WERI-Rb-1 (cell line): ENCODE measurements at places on chromosomes 3 and 15.
A peak's percentile ranks its signal among the peaks of the same experiment; 100 is the strongest.

DNA sequence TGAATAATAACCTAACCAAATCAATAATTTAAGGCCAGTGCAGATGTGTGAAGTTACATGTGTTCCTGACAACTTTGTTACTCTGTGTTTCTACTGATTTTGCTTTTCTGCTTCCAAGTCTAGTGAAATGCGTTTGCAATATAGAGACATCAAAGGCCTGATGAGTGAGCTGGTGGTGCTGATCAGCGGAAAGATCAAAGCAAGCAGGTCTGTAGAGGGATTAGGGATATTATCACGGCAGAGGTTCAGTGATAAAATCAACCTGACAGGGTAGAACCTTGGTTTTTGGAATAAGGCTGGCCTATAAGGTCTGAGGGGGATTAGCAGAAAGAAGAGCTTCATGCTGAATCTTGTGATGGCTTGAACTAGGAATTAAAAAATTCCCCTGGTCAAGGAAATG, 111.7 kb downstream of the EDEM1 start:
- no peak for DNase-seq

DNA sequence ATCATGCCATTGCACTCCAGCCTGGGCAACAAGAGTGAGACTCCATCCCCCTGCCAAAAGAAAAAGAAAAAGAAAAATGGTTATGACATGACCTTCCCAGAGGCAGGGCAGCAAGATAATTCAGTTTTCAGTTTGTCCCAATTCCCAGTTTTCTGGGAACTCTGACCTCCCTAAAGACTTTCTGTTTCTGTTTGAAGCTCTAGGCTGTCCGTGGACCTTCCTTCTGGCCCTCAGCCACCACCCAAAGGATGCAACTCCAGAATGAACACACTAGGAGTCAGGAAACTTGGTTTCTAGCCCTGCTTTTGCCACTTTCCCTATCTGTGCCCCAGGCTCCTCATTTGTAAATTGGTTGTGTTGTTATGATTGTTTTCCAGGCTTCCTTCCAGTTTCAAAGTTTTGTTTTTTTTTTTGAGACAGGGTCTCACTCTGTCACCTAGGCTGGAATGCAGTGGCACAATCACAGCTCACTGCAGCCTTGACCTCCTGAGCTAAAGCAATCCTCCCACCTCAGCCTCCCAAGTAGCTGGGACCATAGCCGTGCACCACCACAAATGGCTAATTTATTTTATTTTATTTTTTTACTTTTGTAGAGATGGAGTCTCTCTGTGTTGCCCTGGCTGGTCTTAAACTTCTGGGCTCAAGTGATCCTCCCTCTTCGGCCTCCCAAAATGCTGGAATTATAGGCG, 68.6 kb downstream of the CDC25A start:
- DNase-seq = no peak

DNA sequence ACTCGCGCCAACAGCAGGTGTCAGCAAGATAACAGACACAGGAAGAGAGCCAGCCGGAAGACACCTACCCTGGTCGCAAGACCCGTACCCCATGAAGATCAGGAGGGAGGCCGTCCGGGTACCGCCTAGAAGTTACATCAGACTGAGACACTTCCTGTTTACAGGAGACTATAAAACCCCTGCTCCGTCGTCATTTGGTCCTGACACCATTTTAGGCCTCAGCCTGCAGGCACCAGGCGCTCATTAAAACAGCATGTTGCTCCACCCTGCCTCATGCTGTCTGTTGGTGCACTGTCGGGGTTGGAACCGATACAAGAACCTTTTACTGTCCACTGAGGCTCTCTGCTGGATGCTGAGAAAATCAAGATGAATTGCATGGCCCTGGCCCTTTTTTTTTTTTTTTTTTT, 15.6 kb upstream of the PRTG start:
- DNase-seq = no peak

DNA sequence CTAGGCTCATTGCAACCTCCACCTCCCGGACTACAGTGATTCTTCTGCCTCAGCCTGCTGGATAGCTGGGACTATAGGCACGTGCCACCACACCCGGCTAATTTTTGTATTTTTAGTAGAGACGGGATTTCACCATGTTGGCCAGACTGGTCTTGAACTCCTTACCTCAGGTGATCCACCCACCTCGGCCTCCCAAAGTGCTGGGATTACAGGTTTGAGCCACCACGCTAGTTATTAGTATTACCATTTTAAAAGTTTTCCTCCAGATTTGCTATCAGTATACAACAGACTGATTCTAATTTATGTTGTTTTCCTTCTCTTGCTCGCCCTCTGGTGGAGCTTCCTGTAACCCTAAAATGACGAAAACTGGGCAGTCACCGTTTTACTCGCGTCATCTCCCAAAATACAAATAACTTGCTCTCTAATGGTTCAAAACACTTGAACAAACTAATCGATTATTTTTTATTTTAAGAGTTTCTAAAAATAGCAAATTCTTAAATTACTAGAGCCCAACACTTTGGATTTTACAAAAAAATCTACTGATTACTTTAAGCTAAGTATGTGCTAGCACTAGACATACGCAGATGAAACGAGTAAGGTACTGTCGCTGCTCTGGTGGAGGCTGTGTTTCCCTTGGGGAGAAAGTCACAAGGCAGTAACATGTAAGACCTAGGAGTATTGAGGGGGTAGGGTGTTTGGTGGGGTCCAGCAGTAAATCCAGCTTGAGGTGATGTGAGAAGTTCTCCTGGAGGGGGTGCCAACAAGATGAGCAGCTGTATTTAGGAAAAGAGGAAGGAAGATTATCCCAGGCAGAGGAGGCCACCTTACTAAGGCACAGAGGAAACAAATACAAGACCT, 203.3 kb downstream of the MBNL1 start:
- DNase-seq = peak; percentile 20

- DNase-seq = no peak
Measured at GRCh38 chr3:71407823-71408222, 175.7 kb downstream of the FOXP1 start.

DNA sequence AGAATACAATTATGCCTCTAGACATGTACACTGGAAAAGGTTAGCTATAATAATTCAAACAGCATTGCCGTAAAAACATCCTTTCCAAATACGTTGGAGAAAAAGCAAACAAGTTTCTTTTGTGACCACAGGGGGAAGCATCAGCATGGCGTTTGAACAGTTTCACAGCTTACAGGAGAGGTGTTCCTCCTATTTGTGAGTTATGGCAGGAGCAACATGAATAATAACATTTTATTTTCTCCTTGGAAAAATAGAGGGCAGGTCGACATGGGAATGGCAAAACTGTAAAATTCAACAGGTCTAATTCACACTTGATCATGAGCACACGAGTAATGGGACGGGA, 39.7 kb upstream of the GADL1 start:
- peak; percentile 32 for DNase-seq

DNA sequence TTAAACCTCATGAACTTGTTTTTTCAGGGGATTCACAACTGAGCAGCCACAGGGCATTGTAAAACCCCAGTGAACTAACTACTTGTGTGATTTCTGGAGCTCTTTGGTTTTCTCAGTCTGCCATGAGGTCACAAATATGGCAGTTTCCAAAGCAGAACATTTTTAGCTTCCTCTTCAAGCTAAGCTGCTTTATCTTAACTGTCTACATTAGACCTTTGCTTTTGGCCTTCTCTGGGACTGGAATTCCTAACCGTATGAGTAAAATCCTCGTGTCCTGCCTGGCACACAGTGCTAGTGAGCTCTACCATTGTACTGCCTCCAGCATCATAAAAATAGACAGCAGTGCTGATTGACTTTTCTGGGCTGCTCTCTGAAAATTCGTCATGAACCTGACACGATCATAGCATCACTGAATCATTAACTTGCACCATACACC, 22.1 kb downstream of the CDIN1 start:
- DNase-seq = no peak

GRCh38 chr3:120536642-120537041, 59.5 kb upstream of the NDUFB4 start:
- no peak for DNase-seq

GRCh38 chr3:112979244-112979832, 4.4 kb upstream of the CD200R1 start:
- DNase-seq = no peak

DNA sequence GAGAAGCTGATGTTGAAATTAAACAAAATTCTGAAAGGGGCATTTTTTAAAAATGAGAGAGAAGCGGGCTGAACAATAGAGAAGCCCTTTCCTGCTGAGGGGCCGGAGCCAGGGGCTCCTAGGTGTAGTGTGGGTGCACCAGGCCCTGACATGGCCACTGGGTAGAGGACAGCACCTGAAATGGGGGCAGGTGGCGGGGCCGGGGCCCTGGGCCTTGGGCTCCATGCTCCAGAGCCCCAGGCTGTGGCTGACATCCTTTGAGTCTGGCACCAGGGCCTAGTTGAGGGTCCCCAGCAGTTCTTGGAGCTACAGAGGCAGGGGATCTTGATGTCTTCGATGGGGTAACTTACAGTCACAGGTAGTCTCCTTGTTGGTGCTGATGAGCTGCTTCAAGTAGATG, 6.5 kb upstream of the GPR176 start:
- no peak for DNase-seq

DNA sequence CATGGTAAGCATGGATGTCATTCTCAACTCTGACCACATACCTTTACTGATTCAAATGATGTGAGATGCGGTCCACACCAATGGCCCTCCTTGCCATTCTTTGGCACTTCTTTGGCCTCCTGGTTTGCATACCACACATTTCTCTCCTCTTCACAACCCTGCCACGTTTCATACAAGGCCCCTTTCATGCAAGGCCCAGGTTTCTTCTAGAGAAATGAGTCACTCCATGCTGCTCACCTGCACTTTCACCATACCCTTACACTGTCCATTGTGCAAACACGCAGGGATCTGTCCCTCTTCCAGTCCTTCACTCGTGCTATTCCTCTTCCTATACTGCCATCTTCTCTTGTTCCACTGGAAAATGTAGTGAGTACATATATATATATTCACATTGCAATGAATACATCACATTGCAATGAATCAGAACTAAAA, 24.4 kb upstream of the SLC24A5 start:
- no peak for DNase-seq

GRCh38 chr15:52392008-52392687, 96.5 kb upstream of the MYO5C start:
- DNase-seq = no peak

DNA sequence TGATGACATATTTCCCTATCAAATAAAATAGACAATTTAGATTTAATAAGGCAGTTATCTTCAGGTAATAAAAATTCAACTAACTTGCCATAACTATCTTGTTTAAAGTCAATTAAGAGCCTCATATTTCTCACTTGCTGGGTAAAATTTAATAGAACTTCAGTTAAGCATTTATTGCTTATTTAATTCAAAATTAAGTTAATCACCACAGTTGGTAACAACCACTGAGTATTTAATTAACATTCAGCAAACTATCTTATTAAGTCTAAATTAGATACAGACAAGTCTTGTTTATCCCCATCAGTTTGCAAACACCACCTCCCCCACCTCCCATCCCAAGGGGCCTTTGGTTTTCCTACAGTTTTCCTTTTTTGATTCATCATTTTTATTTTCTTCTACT, 14.7 kb downstream of the LPP start:
- DNase-seq = no peak

DNA sequence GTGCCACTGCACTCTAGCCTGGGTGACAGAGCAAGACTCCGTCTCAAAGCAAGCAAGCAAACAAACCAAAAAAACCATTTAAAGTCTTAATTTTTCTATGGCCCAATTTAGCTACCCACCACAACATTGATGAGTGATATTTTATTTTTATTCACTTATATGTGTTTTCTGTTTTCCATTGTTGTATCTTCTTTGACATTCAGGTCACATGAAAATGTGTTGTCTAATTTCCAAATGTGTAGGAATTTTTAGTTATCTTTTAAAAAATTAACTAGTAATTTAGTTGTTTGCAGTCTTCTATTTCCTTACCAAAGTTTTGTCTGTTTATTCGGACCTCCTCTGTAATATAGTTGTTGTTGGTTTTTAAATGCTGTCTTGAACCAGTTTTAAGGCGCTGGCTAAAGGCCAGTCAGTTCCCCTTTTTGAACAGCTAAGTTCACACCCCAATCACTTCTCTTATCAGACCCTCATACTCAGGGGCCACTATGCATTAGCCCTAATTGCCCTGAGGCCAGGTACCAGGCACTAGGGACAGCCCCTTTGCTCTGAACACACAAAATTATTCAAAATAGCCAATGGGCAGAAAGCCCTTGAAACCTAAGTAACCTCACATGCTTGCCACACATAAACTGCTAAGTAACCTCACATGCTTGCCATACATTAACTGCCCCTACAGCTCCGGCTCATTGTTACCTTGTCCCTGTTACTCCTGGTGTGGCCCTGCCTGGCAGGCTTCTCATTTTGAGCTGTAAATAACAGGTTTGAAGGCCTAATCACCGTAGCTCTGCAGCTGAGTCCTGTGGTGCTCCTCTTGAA, 4.3 kb upstream of the CCR4 start:
- DNase-seq = no peak

DNA sequence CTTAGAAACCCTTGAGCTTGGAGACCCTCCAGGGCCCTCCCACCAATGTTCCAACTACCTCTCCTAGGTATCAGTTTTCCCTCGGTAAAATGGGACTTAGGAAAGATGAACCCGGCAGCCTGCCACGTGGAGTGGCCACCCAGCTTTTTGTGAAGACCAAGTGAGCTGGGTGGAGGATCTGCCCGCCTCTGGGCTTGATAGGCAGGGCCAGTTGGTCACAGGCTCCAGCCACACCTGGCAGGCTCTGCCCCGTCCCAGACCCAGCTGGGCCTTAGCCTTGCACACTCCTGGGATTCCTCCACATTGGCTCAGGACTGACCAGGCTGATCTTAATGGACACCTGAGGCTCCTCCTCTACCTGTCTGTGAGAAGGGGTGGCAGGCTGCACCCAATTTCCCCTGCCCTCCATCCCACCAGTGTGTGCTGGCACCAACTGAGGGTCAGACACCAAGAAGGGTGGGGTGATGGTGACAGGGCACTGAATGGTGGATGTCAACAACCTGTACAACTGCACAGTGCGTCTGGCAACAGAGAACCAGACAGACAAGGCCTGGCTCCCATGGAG, 761 bp upstream of the GRIP2 start:
- no peak for DNase-seq

DNA sequence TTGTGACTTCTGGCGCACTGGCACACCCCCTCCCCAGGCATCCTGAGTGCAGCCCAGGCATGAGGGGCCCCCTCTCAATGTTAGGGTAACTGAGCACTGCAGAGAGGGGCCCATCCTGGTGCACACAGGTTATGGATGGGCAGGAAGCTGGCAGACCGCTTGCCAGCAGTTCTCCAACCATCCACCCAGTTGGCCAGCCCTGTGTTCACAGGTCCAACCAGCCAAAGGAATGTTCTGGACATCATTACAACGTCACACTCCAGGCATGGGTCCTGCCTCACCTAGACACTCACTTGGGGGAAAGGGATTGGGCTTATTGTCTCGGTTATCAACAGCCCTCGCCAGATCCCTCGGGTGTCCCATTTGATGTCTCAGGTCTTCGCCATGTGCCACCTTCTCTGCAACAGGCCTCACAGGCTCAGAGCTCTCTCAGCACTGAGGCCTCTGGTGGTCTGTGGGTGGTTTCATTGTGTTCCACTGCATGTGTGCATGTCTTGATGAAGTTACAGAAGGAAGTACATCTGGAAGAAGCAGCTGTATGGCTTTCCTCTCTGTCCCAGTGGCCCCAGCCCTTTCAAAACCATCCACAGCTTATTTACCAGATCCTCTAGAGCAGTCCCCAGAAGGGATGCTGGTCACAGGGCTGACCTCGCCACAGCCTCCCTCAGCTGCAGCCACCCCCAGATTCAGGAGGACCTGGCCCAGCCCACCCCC, 23.7 kb downstream of the ADCY5 start:
- no peak for DNase-seq
